ENCODE measurements at places on chromosomes 13 and 19.

GRCh38 chr13:65914716-65915115, 1315.4 kb downstream of the PCDH9 start:
- DNase-seq, result no peak

DNA sequence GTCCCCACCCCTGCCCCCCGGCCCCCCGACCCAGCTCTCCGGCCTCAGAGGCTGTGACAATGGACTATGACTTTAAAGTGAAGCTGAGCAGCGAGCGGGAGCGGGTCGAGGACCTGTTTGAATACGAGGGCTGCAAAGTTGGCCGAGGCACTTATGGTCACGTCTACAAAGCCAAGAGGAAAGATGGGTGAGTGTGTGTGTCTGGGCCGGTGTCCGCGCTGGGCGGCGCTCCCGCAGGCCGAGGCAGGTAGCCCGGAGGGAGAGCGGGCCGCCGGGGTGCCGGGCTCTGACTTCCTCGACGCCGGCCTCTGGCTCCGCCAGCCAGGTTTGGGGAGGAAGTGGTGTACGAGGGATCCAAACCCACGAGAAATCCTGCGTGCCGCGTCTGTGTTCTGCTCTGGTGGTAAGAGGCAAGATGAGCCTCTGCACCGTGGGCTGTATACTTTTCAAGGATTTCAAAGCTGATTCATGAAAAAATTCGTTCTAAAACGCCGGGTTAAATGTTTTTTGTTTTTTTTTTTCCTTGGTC, 718 bp downstream of the CDK8 start:
- peak; percentile 36 for DNase-seq

GRCh38 chr13:26985285-26985878, 186.2 kb downstream of the USP12 start:
- peak; percentile 65 for DNase-seq

GRCh38 chr19:17424743-17425365, 5.0 kb downstream of the MVB12A start:
- no peak for DNase-seq

DNA sequence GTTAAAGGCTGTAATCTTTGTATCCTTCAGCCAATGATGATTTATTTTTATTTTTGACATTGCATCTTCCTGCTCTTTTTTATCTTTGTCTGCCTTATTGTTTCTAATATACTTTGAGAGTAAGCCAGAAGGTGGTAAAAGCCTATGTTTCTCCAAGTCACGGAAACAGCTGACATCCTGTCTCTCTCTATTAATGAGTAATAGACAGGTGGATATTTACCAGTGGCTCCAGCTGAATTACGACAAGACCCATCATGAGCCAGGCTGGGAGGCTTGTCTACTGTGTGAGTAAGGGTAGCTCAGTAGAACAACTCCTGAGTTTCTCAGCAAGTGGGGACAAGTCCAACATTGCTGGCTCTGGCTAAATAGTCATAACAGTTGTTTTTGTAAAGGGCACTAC, 166.6 kb downstream of the NDFIP2 start:
- DNase-seq, result no peak

DNA sequence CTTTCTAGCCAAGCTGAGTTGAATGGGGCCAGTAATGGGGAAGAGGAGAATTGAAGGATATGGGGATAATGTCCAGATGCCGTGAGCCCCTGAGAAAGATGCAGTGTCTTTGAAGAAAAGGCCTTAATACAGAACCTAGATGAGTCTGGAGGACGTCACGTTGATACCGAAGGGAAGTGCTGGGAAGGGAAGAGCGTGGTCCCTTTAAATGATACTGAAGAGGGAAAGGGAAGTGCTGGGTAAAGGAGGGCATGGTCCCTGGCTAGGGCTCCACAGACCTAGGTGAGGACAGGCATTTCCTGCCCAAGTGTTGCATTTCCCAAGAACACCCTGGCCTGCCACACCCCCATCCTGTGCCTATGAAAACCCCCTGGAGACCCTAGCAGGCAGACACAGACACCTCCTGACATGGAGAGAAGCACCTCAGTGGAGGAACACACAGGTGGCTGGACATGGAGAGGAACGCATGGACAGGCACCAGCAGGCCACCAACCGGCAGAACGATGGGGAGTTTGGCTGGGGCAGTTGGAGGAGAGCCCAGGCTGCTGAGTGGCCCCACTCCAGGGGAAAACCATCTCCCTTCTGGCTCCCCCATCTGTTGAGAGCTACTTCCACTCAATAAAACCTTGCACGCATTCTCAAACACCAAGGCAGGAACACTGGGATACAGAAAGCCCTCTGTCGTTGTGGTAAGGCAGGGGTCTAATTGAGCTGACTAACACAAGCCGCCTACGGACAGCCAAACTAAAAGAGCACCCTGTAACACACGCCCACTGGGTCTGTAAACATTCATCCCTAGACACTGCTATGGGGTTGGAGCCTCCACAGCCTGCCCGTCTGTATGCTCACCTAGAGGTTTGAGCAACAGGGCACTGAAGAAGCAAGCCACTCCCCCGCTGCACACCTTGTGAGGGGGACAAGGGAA, 34.9 kb upstream of the POMP start:
- DNase-seq, result no peak

GRCh38 chr13:44437356-44438233, 64.0 kb downstream of the SERP2 start:
- no peak for DNase-seq

GRCh38 chr13:27359199-27359821, 65.1 kb upstream of the GTF3A start:
- peak; percentile 66 for DNase-seq

GRCh38 chr13:80962855-80963254, 621.9 kb upstream of the SPRY2 start:
- no peak for DNase-seq

- no peak for DNase-seq
Observed at GRCh38 chr19:7515645-7516151, at the start of gene ZNF358. Gene ZNF358, plus strand, starts transcription at chr19:7516103. Its CDS starts 3,140 bp downstream, at chr19:7519243.

DNA sequence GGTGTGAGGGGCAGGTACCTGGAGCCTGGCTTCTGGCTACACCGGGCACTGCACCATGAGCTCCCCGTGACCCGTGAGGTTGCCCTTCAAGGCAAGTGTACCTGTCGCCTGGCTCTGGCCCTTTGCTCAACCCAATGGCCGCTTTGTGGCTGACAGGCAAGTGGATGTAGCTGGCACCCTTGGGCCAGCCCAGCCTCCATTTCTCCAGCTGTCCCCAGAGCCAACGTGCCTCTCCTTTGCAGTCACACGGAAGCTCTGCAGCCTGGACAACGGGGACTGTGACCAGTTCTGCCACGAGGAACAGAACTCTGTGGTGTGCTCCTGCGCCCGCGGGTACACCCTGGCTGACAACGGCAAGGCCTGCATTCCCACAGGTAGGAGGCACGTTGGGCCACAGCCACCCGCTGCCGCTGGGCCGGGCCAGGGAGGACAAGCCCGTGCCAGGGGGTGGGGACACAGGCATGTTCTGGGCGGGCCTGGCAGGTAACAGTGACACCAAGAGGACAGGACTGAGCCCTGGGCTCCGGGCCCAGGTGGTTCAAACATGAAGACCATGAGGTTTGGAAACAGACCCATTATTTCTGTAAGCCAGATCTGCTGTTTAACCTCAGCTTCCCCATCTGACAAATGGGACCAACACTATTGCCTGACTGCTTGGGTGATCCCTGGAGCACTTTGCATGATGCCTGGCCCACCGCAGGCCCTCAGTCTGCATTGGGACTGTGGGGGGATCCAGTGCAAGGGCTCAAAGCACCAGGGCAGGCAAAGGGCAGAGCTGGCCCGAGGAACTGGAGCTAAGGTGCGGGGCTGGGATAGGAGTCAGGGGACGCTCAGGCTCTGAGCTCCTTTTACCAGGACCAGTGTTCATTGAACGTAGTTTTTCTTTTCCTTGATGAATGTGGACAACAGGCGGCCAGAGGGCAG, 17.5 kb upstream of the PROZ start:
- no peak for DNase-seq

GRCh38 chr13:91714855-91715254, 316.4 kb downstream of the GPC5 start:
- no peak for DNase-seq

- no peak for DNase-seq
Observed at GRCh38 chr19:48186541-48186991, 16.1 kb downstream of the ZSWIM9 start.

GRCh38 chr19:2616741-2617392, 85.6 kb downstream of the GNG7 start:
- no peak for DNase-seq

Measured in activated CD4-positive, alpha-beta T cell treated with anti-CD3 and anti-CD28 coated beads, Interleukin-2, amount 50 U/mL, for 4 hours (primary cell).